ENCODE measurements at places on chromosomes 12 and 14.

- DNase-seq = no peak
Observed at GRCh38 chr14:71387753-71388152, 480.5 kb downstream of the PCNX1 start.

GRCh38 chr14:63933711-63934110 is 80.9 kb downstream of the SYNE2 start:
- DNase-seq = no peak

- DNase-seq = no peak
Observed at GRCh38 chr12:56898938-56899337, 35.3 kb downstream of the SDR9C7 start.

DNA sequence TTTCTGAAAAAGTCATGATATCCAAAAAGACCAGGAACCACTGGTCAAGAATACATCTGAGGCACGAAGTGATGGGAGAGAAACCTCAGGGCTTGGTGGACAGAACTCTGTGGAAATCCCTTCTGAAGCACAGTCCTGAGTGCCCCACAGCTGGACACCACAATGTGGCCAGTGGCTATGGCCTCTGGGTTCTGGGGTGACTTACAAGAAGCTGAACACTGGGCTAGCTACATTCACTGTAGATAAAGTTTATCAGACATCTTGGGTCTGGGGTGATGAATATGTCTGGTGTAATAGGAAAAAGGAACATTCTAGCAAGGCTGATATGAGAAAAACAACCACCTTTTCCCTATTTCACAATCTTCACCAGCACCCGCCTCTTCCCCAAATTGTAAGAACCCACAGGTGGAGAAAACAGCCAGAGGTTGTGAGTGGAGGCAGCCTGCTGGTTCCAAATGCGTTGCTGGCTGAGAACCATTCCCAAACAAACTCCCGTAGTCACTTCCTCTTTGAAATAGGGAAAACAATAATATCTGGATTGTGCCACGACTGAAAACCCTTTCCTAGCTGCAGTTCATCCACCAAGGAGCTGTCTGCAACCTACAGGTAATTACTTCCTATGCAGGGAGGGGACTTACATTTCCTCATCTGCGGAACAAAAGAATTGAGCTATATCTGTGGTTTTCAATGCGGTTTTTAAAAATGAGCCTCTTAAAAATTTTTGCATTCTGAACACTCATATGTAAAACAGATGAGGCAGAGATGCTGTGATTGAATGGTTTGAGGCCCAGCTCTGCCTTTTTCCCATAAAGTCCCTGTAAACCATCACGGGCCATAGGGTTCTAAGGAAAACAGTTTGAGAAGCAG is 193.6 kb downstream of the SLC41A2 start:
- DNase-seq = peak; percentile 12

- no peak for DNase-seq
Observed at GRCh38 chr12:76250256-76250655, 98.0 kb downstream of the BBS10 start.

GRCh38 chr14:21308479-21309237 is 28.8 kb downstream of the RPGRIP1 start:
- DNase-seq = peak; percentile 87

DNA sequence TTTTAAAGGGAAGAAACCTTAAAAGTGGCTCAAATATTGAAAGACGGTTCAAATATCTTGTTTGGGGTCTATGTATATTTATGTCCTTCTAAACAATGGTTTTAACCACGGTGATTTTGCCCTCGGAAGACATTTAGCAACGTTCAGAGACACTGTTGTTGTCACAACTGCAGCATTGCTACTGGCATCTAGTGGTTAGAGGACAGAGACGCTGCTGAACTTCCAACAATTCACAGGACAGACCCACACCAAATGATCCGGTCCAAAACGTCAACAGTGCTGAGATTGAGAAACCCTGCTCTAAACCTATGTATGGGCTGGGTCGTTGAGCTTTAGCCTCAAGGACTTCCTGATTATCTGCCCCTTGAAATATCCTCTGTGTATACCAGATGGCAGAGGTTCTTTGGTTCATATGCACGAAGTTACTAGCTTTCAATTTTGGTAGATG is 1.7 kb downstream of the ANGEL1 start:
- DNase-seq = peak; percentile 24

- no peak for DNase-seq
Observed at GRCh38 chr12:63930971-63931370, 86.5 kb downstream of the SRGAP1 start.

DNA sequence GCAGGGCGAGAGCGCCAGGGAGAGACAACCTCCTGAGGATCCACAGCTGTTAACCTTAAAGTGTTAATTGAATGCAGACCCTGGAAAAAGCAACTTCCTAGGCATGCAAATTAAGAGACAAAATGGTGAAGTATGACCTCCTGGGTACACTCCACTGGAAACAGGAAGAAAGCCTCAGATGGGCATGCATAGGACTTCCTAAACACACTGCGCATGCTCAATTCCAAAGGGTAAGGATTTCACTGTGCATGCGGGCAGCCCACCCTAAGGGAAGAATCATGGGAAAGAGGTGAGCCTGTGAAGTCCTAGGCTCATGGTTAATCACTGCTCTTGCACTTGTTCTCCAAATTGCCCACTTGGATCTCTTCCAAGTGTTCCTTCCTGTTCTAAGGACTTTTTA is 80.5 kb upstream of the CAPRIN2 start:
- no peak for DNase-seq

- DNase-seq = no peak
Observed at GRCh38 chr14:63308723-63309317, 9.9 kb downstream of the GPHB5 start.

- DNase-seq = no peak
Observed at GRCh38 chr12:67669934-67670631, 21.5 kb downstream of the DYRK2 start.

DNA sequence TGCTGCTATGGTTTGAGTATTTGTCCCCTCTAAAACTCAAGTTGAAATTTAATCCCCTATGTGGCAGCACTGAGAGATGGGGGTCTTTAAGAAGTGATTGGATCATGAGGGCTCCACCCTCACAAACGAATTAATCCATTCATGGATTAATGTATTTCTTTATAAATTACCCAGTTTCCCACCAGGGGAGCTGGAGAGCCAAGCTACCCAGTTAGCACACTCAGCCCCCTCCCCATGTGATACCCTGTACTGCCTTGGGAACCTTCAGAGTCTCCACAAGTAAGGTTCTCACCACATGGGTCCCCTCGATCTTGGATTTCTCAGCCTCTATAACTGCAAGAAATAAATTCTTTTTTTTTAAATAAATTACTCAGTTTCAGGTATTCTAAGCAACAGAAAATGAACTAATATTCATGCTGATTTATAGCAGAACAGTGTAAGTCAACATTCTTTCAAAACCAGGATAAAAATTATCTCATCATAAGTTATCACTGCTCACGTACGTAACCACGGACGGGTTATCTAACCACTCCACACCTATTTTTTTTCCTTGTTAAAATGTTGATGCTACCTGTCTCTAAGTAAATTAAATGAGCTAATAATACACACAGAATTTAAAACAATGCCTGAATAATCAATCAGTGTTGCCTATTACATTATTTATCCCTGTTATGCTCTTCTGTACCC is 3.6 kb downstream of the NAP1L1 start:
- no peak for DNase-seq

DNA sequence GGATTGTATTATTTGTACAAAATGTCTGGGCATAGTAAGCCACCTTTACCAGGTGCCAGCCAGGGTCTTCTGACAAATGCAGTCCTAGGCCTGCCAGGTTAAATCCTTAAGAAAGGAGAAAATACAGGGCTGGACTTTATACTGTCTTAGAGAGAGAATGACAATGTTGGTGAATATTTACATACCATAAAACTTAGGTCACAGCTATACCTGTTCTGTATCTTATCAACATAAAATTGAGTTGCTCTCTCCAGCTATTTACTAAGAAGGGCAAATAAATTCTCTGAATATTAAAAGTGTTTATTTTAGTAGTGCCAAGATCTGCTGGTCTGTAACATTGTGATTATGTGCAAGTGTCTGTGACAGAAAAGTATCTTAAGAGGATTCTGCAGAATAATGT is 971.1 kb downstream of the AACS start:
- no peak for DNase-seq

DNA sequence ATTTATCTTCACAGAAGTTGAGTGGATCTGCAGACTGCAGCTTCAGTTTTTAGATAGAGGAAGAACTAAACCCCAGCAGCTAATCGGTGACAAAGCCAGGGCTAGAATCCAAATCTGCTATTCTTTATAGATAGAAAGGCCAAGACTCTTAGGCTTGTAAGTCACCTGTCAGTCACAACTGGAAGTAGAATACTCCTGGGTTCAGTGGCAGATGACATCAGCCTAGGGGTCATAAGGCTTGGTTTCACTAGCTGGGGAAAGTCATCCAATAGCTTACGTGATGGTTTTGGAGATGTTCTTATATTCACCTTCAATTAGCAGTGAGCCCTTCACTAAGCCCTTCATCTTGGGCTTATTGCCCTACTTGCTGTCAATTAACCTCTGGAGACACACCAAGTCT is 93.4 kb downstream of the APAF1 start:
- DNase-seq = no peak

- DNase-seq = no peak
Observed at GRCh38 chr12:21265932-21266331, 68.8 kb downstream of the SLCO1A2 start.

- no peak for DNase-seq
Observed at GRCh38 chr14:68343534-68344118, 449.2 kb downstream of the ZFP36L1 start.

GRCh38 chr14:35341751-35342488 is 49.7 kb downstream of the PSMA6 start:
- DNase-seq = peak; percentile 28

DNA sequence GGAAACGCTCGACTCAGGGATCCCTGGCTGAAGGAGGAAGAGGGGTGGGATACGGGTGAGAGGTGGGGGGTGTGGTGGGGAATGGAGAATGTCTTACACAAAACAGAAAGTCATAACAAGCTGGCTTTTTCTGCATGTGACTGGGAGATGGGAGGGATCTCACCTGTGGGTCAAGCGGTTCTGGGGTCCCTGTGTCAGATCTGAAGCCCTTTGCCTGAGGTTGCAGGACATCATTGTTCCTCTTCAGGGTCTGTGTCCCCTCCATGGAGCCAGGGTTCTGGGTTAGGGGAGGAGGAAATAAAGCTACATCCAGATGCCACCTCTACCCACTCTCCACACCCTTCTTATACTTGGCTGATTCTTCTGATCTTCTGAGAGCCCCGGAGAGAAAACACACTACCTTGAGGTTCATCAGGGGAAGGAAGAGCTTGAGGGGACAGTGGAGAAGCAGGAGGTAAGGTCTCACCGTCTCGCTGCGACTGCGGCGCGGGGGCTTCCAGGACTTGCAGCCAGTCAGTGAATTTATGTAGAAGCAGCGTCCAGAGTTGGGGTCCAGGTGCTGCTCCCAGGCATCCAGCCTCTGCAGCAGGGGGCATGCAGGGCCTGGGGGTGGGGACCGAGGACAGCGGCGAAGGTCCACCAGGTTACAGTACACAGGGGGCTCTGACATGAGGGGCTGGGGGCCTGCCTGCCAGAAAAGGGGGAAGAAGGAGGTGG is 2.5 kb downstream of the ARHGAP9 start:
- peak; percentile 18 for DNase-seq

DNA sequence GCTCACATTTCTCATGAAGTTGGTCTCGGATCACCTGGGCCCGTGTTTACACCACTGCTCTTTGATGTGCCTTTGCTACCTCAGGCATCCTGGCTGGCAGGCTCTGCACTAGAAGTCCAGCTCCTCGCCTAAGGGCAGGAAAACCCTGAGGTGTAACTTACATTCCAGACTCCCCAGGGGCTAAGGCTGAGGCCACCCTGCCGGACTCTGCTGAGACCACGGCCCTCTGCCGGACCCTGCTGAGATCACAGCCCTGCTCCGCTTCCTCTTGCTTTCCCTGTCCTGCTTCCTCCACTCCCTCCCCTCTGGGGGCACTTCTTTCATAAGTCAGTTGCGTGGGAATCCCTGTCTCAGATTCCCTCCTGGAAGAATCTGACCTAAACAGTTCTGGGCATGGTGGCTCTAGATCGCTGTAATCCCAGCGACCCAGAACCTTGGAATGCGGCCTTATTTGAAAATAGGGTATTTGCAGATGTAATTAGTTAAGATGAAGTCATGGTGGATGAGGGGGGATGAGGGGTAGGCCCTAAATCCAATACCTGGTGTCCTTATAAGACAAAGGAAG is 17.2 kb downstream of the RILPL1 start:
- DNase-seq = no peak

- no peak for DNase-seq
Observed at GRCh38 chr12:125533434-125534029, 468.3 kb downstream of the AACS start.

DNA sequence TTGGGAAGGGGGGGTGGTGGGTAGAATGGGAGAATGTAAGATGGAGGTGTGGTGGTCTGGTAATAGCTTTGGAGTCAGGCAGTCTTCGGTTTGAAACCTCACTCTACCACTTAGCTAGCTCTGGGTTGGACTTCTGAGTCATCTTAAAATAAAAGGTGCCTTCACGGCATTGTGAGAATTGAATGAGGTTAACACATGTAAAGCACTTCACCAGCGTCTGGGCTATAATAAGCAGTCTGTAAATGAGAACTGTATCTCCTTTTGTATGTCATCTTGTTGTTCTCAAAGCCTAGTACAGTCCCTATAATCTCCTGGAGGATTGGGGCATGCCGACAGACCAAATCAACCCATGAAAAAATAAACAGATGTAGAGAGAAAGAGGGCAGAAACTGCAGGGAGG is 11.2 kb downstream of the C2CD5 start:
- no peak for DNase-seq

DNA sequence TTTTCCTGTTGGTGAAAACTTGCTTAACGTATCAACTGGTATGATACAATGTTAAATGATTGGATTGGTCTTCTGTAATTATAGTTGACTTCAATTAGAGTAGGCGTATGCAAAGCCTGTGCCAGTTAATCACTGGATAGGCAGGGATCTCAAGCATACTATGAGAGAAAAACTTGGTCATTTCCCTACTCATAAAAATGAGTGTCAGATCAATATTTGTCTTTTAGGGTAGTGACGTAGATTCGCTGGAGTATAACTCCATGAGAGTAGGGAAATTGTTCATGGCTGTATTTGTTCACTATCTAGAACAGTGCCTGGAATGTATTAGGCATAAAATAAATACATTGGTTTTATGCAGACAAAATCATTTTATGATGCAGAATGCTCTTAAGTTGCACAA is 28.6 kb downstream of the NAA30 start:
- DNase-seq = no peak

DNA sequence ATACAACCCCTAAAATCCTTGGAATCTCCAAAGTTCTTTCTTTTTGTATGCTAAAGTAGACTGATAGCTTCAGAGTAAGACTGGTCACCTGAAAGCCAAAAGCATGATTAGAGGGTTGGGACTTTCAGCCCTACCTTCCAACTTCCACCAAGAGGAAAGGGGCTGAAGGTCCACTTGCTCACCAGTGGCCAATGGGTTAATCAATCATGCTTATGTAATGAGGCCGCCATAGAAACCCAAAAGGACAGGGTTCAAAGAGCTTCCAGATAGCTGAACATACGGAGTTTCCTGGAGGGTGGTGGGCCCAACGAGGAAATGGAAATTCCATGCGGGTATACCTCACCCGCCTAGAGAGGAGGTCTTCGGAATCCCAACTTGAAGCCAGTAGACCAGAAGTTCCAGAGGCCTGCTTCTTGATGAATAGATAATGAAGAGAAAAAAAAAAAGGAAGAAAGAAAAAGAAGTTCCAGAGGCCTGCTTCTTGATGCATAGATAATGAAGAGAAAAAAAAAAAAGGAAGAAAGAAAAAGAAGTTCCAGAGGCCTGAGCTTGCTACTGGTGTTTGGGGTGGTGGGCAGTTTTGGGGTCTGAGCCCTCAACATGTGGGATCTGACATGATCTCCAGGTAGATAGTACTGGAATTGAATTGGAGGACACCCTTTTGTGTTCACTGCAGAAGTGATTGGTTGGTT is 11.2 kb upstream of the BTG1 start:
- DNase-seq = no peak
